ENCODE measurements at places on chromosomes 2 and 18. TPM values are rescaled to one million over a fixed set of nuclear protein-coding genes. Genes with fewer than 3 reads are reported as not detected.

The SP9 gene
- not detected for total RNA-seq

DNA sequence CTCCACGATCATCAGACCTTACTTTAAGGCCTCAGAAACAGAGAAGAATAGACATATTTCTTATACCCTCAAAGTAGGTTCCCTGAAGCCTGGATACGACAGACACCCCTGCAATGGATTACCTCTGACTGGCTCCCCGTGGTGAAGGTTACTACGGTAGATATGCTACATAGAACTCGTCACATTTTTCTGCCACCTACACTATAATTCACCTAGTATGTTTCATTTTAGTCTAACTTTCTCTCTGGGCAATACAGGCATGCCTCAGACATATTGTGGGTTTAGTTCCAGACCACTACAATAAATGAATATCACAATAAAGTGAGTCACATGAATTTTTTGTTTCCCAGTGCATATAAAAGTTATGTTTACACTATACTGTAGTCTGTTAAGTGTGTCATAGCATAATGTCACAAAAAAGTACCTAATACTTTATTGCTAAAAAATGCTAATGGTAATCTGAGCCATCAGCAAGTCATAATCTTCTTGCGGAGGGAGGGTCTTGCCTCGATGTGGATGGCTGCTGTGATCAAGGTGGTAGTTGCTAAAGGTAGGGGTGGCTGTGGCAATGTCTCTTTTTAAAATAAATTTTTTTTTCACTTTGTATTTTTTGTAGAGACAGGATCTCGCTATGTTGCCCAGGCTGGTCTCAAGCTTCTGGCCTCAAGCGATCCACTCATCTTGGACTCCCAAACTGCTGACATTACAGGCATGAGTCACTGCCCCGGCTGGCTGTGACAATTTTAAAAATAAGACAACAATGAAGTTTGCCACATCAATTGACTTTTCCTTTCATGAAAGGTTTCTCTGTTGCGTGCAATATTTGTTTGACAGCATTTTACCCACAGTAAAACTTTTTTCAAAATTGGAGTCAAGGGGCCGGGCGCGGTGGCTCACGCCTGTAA lies 64.6 kb downstream of the TGIF1 start:
- DNase-seq = no peak

- DNase-seq = no peak
Measured at GRCh38 chr2:182477774-182478173, 50.9 kb upstream of the PDE1A start.

DNA sequence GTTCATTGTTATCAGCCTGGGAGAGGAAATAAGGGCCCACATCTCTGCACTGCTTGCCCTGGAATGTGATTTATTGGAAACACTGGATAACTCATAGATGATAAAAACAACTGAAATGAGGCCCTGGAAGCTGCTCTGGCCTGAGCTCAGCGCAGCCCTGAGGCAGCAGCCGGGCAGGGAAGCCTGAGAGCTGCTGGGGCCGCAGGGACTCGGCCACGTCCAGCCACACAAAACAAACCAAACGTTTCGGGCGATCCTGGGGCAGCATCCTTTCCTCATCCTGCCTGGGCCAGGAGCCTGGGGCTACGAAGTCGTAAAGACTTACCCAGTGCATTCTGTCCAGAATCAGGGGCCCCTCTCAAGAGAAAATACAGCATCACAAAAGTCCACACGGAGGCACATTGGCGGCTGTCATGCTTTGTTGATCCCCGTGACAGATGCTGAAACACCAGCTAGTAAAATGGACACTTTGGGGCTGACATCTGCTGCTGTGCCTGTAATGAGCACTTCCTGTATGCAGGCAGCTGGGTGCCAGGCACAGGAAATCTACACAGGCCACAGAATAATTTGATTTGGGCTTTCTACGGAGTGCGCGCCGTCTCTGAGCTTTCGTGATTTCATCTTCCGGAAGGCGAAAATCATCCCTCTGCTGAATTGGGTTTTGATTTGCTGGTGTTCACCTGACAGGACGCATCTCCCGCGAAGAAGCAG lies 250.6 kb downstream of the EIPR1 start:
- DNase-seq = no peak

- DNase-seq = peak; percentile 51
Measured at GRCh38 chr2:217934321-217935131, 68.3 kb downstream of the TNS1 start.
